ENCODE measurements at places on chromosomes 5 and 9. TPM values are rescaled to one million over a fixed set of nuclear protein-coding genes. Genes with fewer than 3 reads are reported as not detected.

GRCh38 chr9:97076238-97076637 lies 37.3 kb upstream of the CTSV start:
- no peak for DNase-seq

DNA sequence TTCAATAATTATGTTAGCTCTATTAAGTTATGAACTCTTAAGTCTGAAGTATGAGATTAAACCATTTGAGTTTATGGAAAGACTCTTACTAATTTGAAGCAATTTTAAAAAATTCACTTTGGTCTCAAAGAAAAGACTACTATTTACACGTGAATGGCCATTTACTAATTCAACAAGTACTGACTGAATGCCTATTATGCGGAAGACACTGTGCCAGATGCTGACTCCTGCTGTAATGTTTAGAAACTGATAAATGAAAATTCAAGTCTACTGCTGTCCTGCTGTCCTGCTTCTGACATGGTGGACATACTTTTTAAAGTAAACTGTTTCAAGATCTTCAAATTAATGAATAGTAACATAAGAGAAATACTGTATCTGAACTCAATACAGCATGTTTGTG lies 116.2 kb downstream of the MPDZ start:
- no peak for DNase-seq

Gene LRRC19
- not detected for total RNA-seq

Gene SOX30
- not detected for total RNA-seq

DNA sequence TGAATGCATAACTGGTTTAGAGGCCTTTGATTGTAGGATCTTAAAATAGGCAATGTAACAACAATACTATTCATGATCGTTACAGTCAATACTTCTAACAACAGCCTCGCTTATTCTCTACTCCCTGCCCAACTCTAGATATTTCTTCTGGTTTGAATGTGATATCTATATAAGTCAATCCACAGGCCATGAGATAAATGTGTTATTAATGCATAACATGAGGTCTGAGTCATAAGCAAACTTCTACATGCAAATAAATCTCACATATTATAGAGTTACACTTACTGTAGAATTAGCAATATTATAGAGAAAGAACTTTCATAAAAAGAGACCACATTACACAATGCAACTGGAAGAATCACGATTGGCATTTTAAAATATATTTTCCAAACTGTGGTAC lies 2.9 kb upstream of the ALDOB start:
- no peak for DNase-seq

Gene TLE1
- 21.4 TPM for total RNA-seq

All from foreskin keratinocyte (primary cell).